Bronchial epithelial cell (primary cell): ENCODE measurements at places on chromosomes 5 and 9. TPM values are rescaled to one million over a fixed set of nuclear protein-coding genes. Genes with fewer than 3 reads are reported as not detected.

SOX30 gene
- total RNA-seq, result under 0.01 TPM in 1 of 2 replicates, not detected in the other

ADGRD2 gene
- total RNA-seq, result 0.38 TPM in 1 of 2 replicates, not detected in the other

OR1K1 gene
- total RNA-seq, result not detected in 2 replicates

FOXD4L6 gene
- total RNA-seq, result 0.13 TPM in 1 of 2 replicates, not detected in the other

FCHO2 gene
- 10.5 and 20.2 TPM in 2 replicates for total RNA-seq

GFPT2 gene
- 0.26 and 0.53 TPM in 2 replicates for total RNA-seq

GARNL3 gene
- total RNA-seq, result 2.4 and 5.4 TPM in 2 replicates

TRIM36 gene
- 0.53 and 0.77 TPM in 2 replicates for total RNA-seq

DEPDC1B gene
- 2.1 and 3.2 TPM in 2 replicates for total RNA-seq

PRR16 gene
- total RNA-seq, result 0.53 TPM in 1 of 2 replicates, not detected in the other

SLC31A1 gene
- 29.7 and 50.1 TPM in 2 replicates for total RNA-seq

PDGFRB gene
- 0.26 and 1.6 TPM in 2 replicates for total RNA-seq

GKAP1 gene
- total RNA-seq, result 0.53 and 0.90 TPM in 2 replicates

MARVELD2 gene
- 19.5 and 28.7 TPM in 2 replicates for total RNA-seq

MAMDC4 gene
- total RNA-seq, result 1.1 and 1.5 TPM in 2 replicates

NDST1 gene
- 17.1 and 33.3 TPM in 2 replicates for total RNA-seq

CTXN3 gene
- total RNA-seq, result not detected in 2 replicates

VCAN gene
- 7.8 and 33.7 TPM in 2 replicates for total RNA-seq

MARCOL gene
- total RNA-seq, result not detected in 2 replicates

INSL4 gene
- 0.26 TPM in 1 of 2 replicates, not detected in the other for total RNA-seq

SPINK6 gene
- not detected in 2 replicates for total RNA-seq

PCSK1 gene
- total RNA-seq, result under 0.01 TPM in 1 of 2 replicates, not detected in the other

GNE gene
- total RNA-seq, result 11.5 and 14.7 TPM in 2 replicates

TMC1 gene
- total RNA-seq, result 1.0 TPM in 1 of 2 replicates, not detected in the other

PHF19 gene
- total RNA-seq, result 7.6 TPM in 2 replicates

TRPM3 gene
- total RNA-seq, result not detected in 2 replicates

LRRC26 gene
- total RNA-seq, result 0.26 and 2.0 TPM in 2 replicates

GDF9 gene
- under 0.01 and 0.26 TPM in 2 replicates for total RNA-seq

COL15A1 gene
- under 0.01 and 1.6 TPM in 2 replicates for total RNA-seq

CNTNAP3 gene
- 9.1 and 11.6 TPM in 2 replicates for total RNA-seq

SPATA9 gene
- not detected in 2 replicates for total RNA-seq

TNIP1 gene
- 65.6 and 75.3 TPM in 2 replicates for total RNA-seq

FLT4 gene
- total RNA-seq, result under 0.01 TPM in 1 of 2 replicates, not detected in the other

IFNK gene
- total RNA-seq, result not detected in 2 replicates

NOP16 gene
- 29.3 and 36.1 TPM in 2 replicates for total RNA-seq

EGFL7 gene
- total RNA-seq, result 11.8 and 18.1 TPM in 2 replicates

SLC22A4 gene
- total RNA-seq, result 0.13 and 0.26 TPM in 2 replicates

NIPAL4 gene
- total RNA-seq, result 5.3 and 9.2 TPM in 2 replicates

KIF12 gene
- 0.26 TPM in 1 of 2 replicates, not detected in the other for total RNA-seq

SLC46A2 gene
- total RNA-seq, result not detected in 2 replicates
